ENCODE measurements at places on chromosomes 3 and 15. TPM values are rescaled to one million over a fixed set of nuclear protein-coding genes. Genes with fewer than 3 reads are reported as not detected.

Gene DOCK3
- 0.35 TPM for total RNA-seq

Gene ZNF660
- total RNA-seq = not detected

Gene CGNL1
- total RNA-seq = 0.78 TPM

Gene TRPM1
- not detected for total RNA-seq

Gene SLC9C1
- not detected for total RNA-seq

Gene CD200R1
- 0.06 TPM for total RNA-seq

Gene ATP13A5
- total RNA-seq = not detected

Gene FRMD5
- 2.2 TPM for total RNA-seq

Gene C3orf62
- 1.5 TPM for total RNA-seq

Gene TRA2B
- total RNA-seq = 172 TPM

Gene SLC22A13
- not detected for total RNA-seq

Gene RPSA
- 2,657 TPM for total RNA-seq

Gene CPNE9
- total RNA-seq = 0.15 TPM

Gene BTLA
- not detected for total RNA-seq

Gene FAM240A
- total RNA-seq = not detected

Gene TM4SF1
- 1,500 TPM for total RNA-seq

Gene EPHA3
- total RNA-seq = not detected

Gene PRSS50
- not detected for total RNA-seq

Gene OR5K2
- not detected for total RNA-seq

Gene CA12
- total RNA-seq = 211 TPM

Gene NFKBIZ
- 7.6 TPM for total RNA-seq

Gene NME9
- not detected for total RNA-seq

Gene PPP4R2
- 38.8 TPM for total RNA-seq

Gene TP63
- 0.12 TPM for total RNA-seq

Gene PIERCE2
- 2.5 TPM for total RNA-seq

Gene BAHD1
- 9.6 TPM for total RNA-seq
